Left lung (tissue), 14 donors: ENCODE measurements at places on chromosomes 6 and 20. TPM values are rescaled to one million over a fixed set of nuclear protein-coding genes. Genes with fewer than 3 reads are reported as not detected.

The TREM1 gene
- total RNA-seq, result 36.5 TPM

The NKAPL gene
- total RNA-seq, result 1.5 TPM

The PLN gene
- total RNA-seq, result 6.4 TPM

The CPNE5 gene
- 1.2 TPM for total RNA-seq

The PHACTR1 gene
- total RNA-seq, result 53.3 TPM

The FNDC1 gene
- 0.68 TPM for total RNA-seq

The UNC5CL gene
- 3.1 TPM for total RNA-seq
